Adrenal gland (tissue), 19 donors: ENCODE measurements at places on chromosomes 11 and 22. TPM values are rescaled to one million over a fixed set of nuclear protein-coding genes. Genes with fewer than 3 reads are reported as not detected.

DNA sequence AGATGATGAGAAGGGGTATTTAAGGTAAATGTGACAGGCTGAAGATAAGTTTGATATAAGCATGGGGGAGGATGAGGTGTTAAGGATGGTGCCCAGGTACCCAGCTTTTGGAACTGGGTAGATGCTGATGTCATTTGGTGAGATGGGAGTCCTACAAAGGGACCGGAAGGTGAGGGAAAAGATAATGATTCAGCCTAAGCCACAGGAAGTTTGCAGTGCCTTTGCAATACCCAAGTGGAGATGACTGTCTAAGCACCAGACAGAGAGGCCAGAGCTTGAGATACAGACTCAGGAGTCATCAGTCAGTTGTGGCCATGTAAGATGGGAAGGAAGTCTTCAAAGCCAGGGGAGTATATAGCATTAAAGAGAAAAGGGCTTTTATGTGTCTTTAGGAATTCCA is 30.0 kb upstream of the SMCO4 start:
- peaks cover 8% of the 10 kb centered on the region for H3K4me1 ChIP-seq
- no peaks in the 10 kb centered on the region for H3K27me3 ChIP-seq
- no peak overlapping the region for H3K27ac ChIP-seq

The CCDC134 gene
- 37.0 TPM for total RNA-seq

DNA sequence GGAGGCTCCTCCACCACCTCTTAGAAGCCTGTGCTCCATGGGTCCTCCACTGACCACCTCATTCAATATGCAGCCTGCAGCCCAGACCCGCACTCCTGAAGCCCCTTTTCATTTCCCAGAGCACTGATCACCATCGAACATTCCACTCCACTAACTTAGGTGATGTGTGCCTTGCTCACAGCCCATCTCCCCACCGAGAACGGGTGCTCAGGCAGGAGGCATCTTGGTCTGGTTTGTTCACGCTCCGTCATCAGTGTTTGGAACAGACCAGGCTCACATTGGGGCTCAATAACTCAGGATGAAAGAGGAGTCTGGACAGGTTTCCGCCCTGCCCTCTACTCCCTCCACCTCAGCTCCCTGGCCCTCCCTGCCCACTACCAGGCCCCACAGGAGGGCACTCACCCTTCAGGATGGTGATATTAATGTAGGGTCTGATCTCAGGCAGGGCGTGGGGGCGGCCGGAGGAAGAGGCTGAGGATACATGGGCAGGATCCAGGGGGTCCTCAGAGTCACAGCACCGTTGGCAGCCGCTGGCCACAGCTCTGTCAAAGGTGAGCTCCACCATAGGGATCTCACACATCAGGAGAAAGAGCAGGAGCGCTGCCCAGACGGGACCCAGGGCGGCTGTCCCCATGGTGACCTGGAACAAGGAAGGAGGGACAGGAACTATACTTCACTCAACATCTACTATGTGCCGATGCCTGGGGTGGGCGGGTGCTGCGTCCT is 3.1 kb downstream of the C1QTNF6 start:
- H3K27me3 ChIP-seq, result no peaks in the 10 kb centered on the region
- H3K4me1 ChIP-seq, result peaks cover 51% of the 10 kb centered on the region
- H3K36me3 ChIP-seq, result no peaks in the 10 kb centered on the region
- H3K4me3 ChIP-seq, result no peak overlapping the region

GRCh38 chr11:73538381-73538872 is 59.5 kb downstream of the FAM168A start:
- no peaks in the 10 kb centered on the region for H3K27me3 ChIP-seq
- no peak overlapping the region for H3K27ac ChIP-seq
- H3K4me1 ChIP-seq, result peaks cover 5% of the 10 kb centered on the region
- no peak overlapping the region for H3K4me3 ChIP-seq
- DNase-seq, result no peak

DNA sequence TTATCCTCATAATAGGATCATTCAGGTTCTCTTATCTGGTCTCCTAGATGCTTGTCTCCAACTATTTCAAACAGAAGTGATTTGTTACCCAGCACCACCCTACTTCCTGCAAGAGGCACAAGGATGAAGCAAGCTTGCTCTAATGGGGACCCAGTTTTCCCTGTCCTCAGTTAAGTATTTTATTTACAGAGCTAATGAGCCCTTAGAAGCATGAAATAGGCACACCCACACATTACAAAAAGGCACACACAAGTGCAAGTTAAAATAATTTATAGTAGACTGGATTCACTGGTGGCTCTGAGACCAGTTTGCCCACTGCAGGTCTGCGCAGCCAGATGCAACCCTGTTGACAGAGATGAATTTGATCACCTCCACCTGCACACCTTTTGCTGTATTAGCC is 167.5 kb downstream of the KIRREL3 start:
- no peak for DNase-seq
- H3K36me3 ChIP-seq, result no peaks in the 10 kb centered on the region
- no peaks in the 10 kb centered on the region for H3K27me3 ChIP-seq
- H3K27ac ChIP-seq, result no peak overlapping the region
- no peak overlapping the region for H3K4me3 ChIP-seq
- no peaks in the 10 kb centered on the region for H3K4me1 ChIP-seq

The GTSE1 gene
- 0.74 TPM for total RNA-seq

- H3K4me1 ChIP-seq, result no peaks in the 10 kb centered on the region
- H3K27me3 ChIP-seq, result no peaks in the 10 kb centered on the region
- H3K36me3 ChIP-seq, result no peaks in the 10 kb centered on the region
Measured at GRCh38 chr11:111006227-111006626, 239.3 kb upstream of the POU2AF2 start.

- no peak overlapping the region for H3K4me3 ChIP-seq
- H3K36me3 ChIP-seq, result no peaks in the 10 kb centered on the region
- no peak for DNase-seq
- no peaks in the 10 kb centered on the region for H3K27me3 ChIP-seq
- no peaks in the 10 kb centered on the region for H3K4me1 ChIP-seq
Measured at GRCh38 chr11:41947392-41947791, 487.9 kb upstream of the LRRC4C start.

DNA sequence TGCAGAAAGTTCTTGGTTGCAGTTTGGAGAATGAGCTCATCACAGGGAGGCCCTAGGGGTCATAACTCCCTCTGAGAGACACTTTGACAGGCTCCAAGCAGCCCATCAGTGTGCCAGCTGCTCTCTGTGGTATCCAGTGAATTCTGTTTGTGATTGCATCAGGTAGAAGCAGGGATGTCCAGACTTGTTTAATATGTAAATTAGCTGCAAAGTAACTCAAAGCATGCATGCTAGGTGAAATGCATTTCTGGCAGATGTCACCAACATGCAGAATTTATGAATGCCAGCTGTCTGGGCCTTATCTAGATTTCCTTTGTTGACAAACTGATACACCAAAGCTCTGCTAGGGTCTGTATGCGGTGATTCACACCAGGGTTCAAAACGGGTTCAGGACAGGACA is 123.6 kb upstream of the MTNR1B start:
- DNase-seq, result no peak
- no peaks in the 10 kb centered on the region for H3K27me3 ChIP-seq
- no peaks in the 10 kb centered on the region for H3K4me1 ChIP-seq
- no peak overlapping the region for H3K4me3 ChIP-seq
- H3K27ac ChIP-seq, result no peak overlapping the region

GRCh38 chr11:116055064-116055463 is 550.8 kb upstream of the CADM1 start:
- H3K36me3 ChIP-seq, result no peaks in the 10 kb centered on the region
- H3K4me1 ChIP-seq, result no peaks in the 10 kb centered on the region
- H3K4me3 ChIP-seq, result no peak overlapping the region
- no peak for DNase-seq

- H3K27ac ChIP-seq, result no peak overlapping the region
- no peak for DNase-seq
- H3K36me3 ChIP-seq, result no peaks in the 10 kb centered on the region
- H3K27me3 ChIP-seq, result no peaks in the 10 kb centered on the region
Measured at GRCh38 chr11:6625156-6625831, 6.1 kb upstream of the TPP1 start.

GRCh38 chr22:20968281-20968977 is 1.4 kb downstream of the AIFM3 start:
- H3K4me1 ChIP-seq, result peaks cover 9% of the 10 kb centered on the region
- no peak overlapping the region for H3K4me3 ChIP-seq
- H3K27me3 ChIP-seq, result no peaks in the 10 kb centered on the region
- DNase-seq, result no peak
- no peak overlapping the region for H3K27ac ChIP-seq

DNA sequence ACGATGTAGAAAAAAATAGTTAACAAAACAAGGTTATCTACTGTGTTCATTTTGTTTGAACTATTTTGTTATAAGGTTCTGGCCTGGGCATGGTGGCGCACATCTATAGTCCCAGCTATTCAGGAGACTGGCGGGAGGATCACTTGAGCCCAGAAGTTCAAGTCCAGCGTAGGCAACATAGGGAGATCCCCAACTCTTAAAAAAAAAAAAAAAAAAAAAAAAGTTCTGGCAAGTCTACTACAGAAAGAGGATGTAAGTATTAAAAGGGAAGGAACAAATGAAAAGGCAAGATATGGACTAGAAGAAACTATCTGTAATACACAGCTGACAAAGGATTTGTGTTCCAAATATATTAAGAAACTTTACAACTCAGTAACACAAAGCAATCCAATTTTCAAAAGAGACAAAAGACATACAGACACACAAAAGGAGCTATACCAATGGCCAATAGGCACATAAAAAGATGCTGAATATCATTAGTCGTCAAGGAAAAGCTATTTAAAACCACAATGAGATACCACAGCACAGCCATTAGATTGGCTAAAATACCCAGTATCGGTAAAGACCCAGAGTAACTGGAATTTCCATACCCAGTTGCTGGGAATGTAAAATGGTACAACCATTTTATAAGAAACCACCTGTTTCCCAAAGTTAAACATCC is 27.4 kb downstream of the RRAS2 start:
- no peak for DNase-seq
- H3K4me1 ChIP-seq, result no peaks in the 10 kb centered on the region
- H3K36me3 ChIP-seq, result no peaks in the 10 kb centered on the region
- H3K4me3 ChIP-seq, result no peak overlapping the region
- H3K27me3 ChIP-seq, result no peaks in the 10 kb centered on the region

- H3K27ac ChIP-seq, result peak within 1 kb of the TSS; percentile 51
- H3K4me1 ChIP-seq, result peaks cover 12% of the 10 kb centered on the region
- no peaks in the 10 kb centered on the region for H3K36me3 ChIP-seq
- no peaks in the 10 kb centered on the region for H3K27me3 ChIP-seq
- no peak within 1 kb of the TSS for H3K4me3 ChIP-seq
Measured at GRCh38 chr11:114295676-114296604, at the start of gene NNMT. Gene NNMT (plus strand): TSS chr11:114296399. CDS start chr11:114296557, 158 bp downstream.

- no peak overlapping the region for H3K27ac ChIP-seq
- no peak overlapping the region for H3K4me3 ChIP-seq
- H3K27me3 ChIP-seq, result peaks cover 49% of the 10 kb centered on the region
Measured at GRCh38 chr11:130429120-130429681, 792 bp upstream of the ADAMTS8 start.

- H3K27me3 ChIP-seq, result no peaks in the 10 kb centered on the region
- H3K27ac ChIP-seq, result no peak overlapping the region
- DNase-seq, result no peak
- H3K4me1 ChIP-seq, result no peaks in the 10 kb centered on the region
Measured at GRCh38 chr11:58597486-58598144, 18.8 kb downstream of the ZFP91 start.

The MYO7A gene
- 175 TPM for total RNA-seq

GRCh38 chr22:24289741-24290163 is 19.1 kb downstream of the SPECC1L start:
- peak overlapping the region; percentile 70 for H3K27ac ChIP-seq
- H3K36me3 ChIP-seq, result no peaks in the 10 kb centered on the region
- no peak for DNase-seq
- H3K27me3 ChIP-seq, result no peaks in the 10 kb centered on the region
- H3K4me3 ChIP-seq, result no peak overlapping the region
- peaks cover 50% of the 10 kb centered on the region for H3K4me1 ChIP-seq

The VSIG10L2 gene
- not detected for total RNA-seq

DNA sequence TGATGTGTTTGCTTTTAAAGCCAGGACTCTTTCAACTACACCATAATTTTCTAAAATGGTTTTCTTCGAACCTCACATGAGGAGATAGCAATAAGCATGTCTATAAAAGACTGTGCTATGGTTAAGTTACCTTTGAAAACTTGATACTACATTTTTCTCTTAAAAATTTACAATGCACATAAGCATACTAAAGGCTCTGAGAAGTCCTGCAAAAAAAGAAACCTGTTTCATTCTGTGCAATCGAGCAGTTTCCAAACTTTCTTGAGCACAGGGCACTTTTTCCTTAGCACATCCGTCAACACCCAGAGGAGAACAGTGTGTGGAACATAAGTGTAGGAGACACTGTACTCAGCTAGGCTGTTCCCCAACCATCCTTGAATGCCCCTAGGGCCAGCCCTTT is 144.1 kb upstream of the ARHGAP20 start:
- H3K4me1 ChIP-seq, result peaks cover 5% of the 10 kb centered on the region
- H3K36me3 ChIP-seq, result no peaks in the 10 kb centered on the region
- DNase-seq, result no peak
- H3K27me3 ChIP-seq, result no peaks in the 10 kb centered on the region
- no peak overlapping the region for H3K27ac ChIP-seq
- no peak overlapping the region for H3K4me3 ChIP-seq

DNA sequence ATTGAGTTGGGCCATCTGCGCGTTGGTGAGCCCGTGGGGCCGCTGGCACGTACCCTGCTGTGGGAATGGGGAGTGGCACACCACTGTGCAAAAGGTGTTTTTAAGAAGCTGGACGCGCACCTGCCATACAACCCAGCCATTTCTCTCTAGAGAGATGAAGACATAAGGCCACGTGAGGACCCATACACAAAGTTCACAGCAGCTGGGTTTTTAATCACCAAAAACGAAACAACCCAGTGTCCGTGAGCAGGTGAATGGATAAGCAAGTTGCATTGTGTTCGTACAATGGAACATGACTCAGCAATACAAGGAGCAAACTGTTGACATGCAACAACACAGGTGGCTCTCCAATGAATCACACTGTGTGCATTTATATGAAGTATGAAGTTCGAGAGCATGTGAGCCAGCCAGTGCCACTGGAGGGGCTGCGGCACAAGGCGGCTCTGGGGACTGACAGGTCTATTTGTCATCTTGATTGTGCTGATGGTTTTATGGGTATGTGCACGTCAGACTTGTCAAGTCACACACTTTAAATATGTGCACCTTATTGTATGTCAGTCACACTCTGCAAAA is 30.6 kb upstream of the PANX2 start:
- no peaks in the 10 kb centered on the region for H3K4me1 ChIP-seq
- H3K4me3 ChIP-seq, result no peak overlapping the region
- no peaks in the 10 kb centered on the region for H3K27me3 ChIP-seq
- no peak for DNase-seq
- H3K27ac ChIP-seq, result no peak overlapping the region

- peaks cover 50% of the 10 kb centered on the region for H3K4me1 ChIP-seq
- no peak for DNase-seq
- H3K27me3 ChIP-seq, result no peaks in the 10 kb centered on the region
- no peak overlapping the region for H3K4me3 ChIP-seq
Measured at GRCh38 chr11:1869427-1870325, 16.8 kb downstream of the LSP1 start.

GRCh38 chr11:118401880-118402590 is 629 bp downstream of the ATP5MG start:
- H3K4me1 ChIP-seq, result peaks cover 15% of the 10 kb centered on the region
- H3K27me3 ChIP-seq, result no peaks in the 10 kb centered on the region
- H3K36me3 ChIP-seq, result no peaks in the 10 kb centered on the region
- H3K4me3 ChIP-seq, result peak overlapping the region; percentile 36

GRCh38 chr11:77770629-77771028 is 49.9 kb downstream of the RSF1 start:
- H3K36me3 ChIP-seq, result no peaks in the 10 kb centered on the region
- H3K27me3 ChIP-seq, result no peaks in the 10 kb centered on the region
- DNase-seq, result no peak

The NCR3LG1 gene
- 2.2 TPM for total RNA-seq

The BTG4 gene
- not detected for total RNA-seq

The APOA5 gene
- not detected for total RNA-seq
